ENCODE measurements at places on chromosomes 16 and 17.

DNA sequence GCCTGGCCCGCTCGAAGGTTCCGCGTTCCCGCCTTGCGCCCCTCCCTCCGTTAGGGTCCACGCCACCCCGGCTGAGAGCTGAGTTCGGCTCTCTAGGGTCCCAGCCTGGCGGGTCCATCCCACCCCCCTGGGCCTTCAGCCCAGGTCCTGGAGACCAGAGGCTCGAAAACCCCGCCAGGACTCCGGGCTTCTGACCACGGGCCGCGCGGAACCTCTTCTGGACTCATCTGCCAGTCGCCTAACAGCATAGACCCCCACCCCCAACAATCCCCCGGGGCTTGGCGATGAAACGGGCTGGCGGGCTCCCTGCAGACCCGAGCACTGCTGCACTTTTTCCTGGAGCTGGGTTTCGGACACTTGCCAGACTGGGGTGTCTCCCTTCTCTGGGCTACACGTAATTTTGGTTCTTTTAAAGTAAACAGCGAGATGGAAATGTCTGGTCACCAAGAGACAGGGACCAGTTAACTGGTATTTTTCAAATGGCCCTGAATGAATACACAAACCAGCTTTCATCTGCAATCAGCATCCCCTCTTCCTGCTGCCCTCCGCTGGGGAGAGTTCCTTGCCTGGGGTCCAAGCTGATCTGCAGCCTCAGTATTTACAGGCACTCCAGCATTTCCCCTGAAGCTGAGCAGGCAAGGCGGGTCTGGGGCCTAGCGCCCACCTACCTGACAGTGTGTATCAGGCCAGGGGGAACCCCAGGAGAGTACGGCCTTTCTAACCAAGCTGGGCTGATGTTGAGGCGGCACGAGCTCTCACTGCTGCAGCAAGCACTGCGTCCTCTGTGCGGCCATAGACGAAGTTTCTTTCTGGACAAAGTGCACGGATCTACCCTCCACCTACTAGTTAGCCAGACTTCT is 639 bp upstream of the TRIM65 start:
- no peak for DNase-seq

GRCh38 chr16:18792836-18793433 is 2.8 kb upstream of the RPS15A start:
- DNase-seq, result no peak

GRCh38 chr16:85536411-85537330 is 76.5 kb upstream of the GSE1 start:
- DNase-seq, result peak; percentile 77

- peak; percentile 94 for DNase-seq
Measured at GRCh38 chr16:12767897-12768296, 35.8 kb downstream of the CPPED1 start.

DNA sequence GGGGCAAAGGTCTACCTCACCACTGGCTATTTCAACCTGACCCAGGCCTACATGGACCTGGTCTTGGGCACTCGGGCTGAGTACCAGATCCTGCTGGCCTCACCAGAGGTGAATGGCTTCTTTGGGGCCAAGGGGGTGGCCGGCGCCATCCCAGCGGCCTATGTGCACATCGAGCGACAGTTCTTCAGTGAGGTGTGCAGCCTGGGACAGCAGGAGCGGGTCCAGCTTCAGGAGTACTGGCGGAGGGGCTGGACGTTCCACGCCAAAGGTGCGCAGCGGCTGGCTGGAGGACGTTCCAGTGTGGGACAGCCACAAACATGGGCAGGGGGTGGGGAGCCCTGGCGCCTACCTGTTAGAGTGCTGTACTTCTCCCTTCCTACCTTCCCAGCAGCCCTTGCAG is 25.4 kb downstream of the PGS1 start:
- no peak for DNase-seq

GRCh38 chr16:83338138-83338537 is 469.6 kb upstream of the HSBP1 start:
- DNase-seq, result no peak

DNA sequence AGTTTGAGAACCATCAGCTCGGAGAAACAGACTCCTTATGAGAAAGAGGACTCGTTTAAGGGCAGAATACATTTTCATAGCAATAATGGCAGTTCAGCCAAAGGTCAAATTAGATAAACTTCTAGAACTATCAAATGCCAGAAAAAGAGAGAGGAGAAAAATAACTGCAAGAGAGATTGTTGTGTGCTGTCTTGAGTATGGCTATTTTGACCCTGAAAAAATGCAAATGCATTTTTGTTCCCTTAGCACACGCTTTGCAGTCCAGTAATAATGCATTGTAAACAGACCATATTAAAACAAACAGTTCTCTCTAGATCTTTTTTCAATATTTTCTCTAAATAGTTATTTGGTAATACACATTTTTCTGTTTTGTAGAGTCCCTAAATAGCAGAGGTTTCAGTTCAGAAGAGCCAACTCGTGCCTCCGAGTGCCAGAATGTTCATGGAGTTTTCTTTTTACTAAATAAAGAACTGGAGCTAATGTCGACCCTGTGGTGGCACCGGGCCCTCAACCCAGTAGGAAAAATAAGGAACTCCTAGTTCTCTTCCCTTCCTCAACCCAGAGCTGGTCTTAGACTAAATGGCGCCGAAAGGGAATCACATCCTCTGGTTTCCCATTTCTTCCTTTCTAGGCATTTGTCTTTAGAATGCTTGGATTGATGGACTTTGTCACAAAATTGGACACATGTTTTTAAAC is 298.0 kb downstream of the MAP2K4 start:
- no peak for DNase-seq

DNA sequence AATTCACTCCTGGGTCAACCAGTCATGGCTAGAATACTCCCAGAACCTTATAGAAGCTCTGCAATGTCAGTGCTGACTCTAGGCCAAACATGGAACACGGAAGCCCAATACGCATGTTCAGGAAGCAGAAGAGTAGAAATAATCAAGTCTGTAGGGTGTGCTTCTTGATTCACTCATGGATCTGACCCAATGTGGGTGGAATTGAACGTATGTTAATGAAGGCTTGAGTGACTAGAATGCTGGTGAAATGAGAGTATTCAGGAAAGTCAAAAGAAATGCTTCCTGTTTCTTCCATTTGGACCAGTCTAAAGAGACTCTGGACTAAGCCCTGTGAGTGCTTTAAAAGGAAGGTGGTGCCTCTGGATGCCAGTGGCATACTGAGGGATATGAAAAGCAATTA is 395.0 kb downstream of the CDH13 start:
- no peak for DNase-seq

- DNase-seq, result no peak
Measured at GRCh38 chr16:22805326-22805725, 8.6 kb upstream of the HS3ST2 start.

DNA sequence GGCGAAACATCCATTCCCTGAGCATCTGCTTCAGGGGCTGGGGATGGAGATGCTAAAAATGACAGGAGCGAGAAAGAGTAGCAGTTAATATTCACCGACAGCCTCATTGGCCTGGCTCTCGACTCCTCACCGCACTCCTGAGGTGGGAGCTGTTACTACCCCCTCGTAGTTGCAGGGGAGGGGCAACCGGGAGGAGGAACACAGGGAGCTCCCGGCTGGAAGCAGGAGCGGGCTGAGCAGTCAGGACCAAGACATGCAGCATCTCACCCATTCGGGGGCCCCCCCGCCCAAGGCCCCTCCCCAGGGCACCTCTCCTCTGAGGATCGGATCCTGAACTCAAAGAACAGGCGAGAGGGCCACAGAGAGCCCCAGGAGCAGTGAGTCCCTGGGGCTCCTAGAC is 4.5 kb upstream of the ACSF3 start:
- no peak for DNase-seq

All from hematopoietic multipotent progenitor cell treated with erythropoietin and hydrocortisone succinate and interleukin-3 and kit ligand, for 4 days (in vitro differentiated cells).